ENCODE measurements at places on chromosomes 2 and 18. TPM values are rescaled to one million over a fixed set of nuclear protein-coding genes. Genes with fewer than 3 reads are reported as not detected.
A peak's percentile ranks its signal among the peaks of the same experiment; 100 is the strongest.

- peak overlapping the region; percentile 88 for H3K27ac ChIP-seq
- no peaks in the 10 kb centered on the region for H3K27me3 ChIP-seq
Observed at GRCh38 chr2:175167076-175167791, 769 bp downstream of the ATF2 start.

GRCh38 chr2:164755952-164756351 lies 85.7 kb downstream of the COBLL1 start:
- no peaks in the 10 kb centered on the region for H3K36me3 ChIP-seq
- no peak overlapping the region for H3K4me3 ChIP-seq
- DNase-seq = no peak
- H3K27me3 ChIP-seq = no peaks in the 10 kb centered on the region
- no peak overlapping the region for H3K27ac ChIP-seq
- peaks cover 6% of the 10 kb centered on the region for H3K4me1 ChIP-seq

- H3K27me3 ChIP-seq = no peaks in the 10 kb centered on the region
- no peaks in the 10 kb centered on the region for H3K4me1 ChIP-seq
- H3K36me3 ChIP-seq = no peaks in the 10 kb centered on the region
- no peak overlapping the region for H3K4me3 ChIP-seq
Observed at GRCh38 chr2:72898585-72898906, 11.3 kb downstream of the SPR start.

GRCh38 chr2:143633419-143633818 lies 504.2 kb downstream of the ARHGAP15 start:
- H3K4me1 ChIP-seq = no peaks in the 10 kb centered on the region
- no peaks in the 10 kb centered on the region for H3K27me3 ChIP-seq
- DNase-seq = no peak
- no peak overlapping the region for H3K27ac ChIP-seq
- H3K4me3 ChIP-seq = no peak overlapping the region

DNA sequence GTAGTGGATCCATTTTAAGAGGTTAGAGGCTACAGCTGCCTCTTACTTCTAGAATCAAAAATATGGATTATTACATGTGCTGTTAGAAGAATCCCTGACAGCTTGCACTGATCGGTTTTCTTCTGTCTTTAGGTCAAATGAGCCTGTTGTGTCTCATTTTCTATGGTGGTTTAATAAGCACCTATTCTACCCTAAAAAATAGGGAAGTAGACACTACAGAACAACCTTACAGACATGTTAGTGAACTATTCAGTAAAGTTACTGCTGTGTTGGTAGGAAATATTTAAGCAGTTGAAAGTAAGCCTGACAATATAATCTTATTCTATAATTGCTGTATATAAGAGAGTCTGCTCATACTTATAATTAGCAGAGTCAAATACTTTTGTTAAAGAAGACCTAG lies 168.5 kb upstream of the NOSTRIN start:
- H3K36me3 ChIP-seq = no peaks in the 10 kb centered on the region
- no peak overlapping the region for H3K4me3 ChIP-seq
- peaks cover 9% of the 10 kb centered on the region for H3K4me1 ChIP-seq
- no peak for DNase-seq

- H3K27ac ChIP-seq = no peak overlapping the region
- no peaks in the 10 kb centered on the region for H3K27me3 ChIP-seq
- no peaks in the 10 kb centered on the region for H3K4me1 ChIP-seq
- H3K4me3 ChIP-seq = no peak overlapping the region
- no peaks in the 10 kb centered on the region for H3K36me3 ChIP-seq
Observed at GRCh38 chr18:42268186-42268725, 313.2 kb downstream of the PIK3C3 start.

DNA sequence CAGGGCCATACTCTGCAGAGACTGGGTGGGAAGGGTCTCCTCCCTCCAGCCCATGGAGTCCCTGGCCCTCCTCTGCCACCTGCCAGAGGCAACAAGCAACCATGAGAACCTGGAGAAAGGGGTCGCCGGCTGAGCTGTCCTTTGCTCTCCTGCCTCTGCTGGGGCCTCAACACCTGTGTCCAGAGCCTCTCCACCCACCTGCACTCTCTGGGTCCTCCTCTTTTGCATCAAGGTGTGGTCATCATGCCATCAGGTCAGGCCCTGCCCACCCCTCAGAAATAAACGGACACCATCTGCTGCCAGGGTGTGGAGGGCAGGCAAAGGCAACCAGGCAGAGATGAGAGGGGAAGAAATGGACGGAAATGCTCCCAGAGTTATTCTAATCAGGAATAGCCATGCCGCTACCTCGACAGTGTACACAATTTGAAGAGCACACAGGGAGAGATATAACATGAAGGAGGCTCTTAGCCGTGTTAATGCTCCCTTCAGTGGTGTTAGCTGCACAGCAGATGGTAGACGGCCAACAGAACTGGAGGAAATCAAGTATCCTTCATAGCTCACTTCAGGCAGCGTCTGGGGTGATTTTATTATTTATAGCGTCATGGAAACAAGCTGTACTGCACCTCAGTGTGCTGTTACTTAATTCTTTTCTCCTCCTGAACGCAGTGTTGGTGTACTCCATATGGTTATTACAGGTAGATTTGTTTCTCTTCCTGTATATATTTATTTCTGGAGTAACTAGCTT lies 247.9 kb downstream of the TSN start:
- DNase-seq = no peak
- H3K36me3 ChIP-seq = no peaks in the 10 kb centered on the region
- no peak overlapping the region for H3K27ac ChIP-seq
- no peaks in the 10 kb centered on the region for H3K27me3 ChIP-seq

- H3K27me3 ChIP-seq = no peaks in the 10 kb centered on the region
- H3K36me3 ChIP-seq = no peaks in the 10 kb centered on the region
- DNase-seq = no peak
Observed at GRCh38 chr2:20216130-20217025, 8.6 kb downstream of the SDC1 start.

DNA sequence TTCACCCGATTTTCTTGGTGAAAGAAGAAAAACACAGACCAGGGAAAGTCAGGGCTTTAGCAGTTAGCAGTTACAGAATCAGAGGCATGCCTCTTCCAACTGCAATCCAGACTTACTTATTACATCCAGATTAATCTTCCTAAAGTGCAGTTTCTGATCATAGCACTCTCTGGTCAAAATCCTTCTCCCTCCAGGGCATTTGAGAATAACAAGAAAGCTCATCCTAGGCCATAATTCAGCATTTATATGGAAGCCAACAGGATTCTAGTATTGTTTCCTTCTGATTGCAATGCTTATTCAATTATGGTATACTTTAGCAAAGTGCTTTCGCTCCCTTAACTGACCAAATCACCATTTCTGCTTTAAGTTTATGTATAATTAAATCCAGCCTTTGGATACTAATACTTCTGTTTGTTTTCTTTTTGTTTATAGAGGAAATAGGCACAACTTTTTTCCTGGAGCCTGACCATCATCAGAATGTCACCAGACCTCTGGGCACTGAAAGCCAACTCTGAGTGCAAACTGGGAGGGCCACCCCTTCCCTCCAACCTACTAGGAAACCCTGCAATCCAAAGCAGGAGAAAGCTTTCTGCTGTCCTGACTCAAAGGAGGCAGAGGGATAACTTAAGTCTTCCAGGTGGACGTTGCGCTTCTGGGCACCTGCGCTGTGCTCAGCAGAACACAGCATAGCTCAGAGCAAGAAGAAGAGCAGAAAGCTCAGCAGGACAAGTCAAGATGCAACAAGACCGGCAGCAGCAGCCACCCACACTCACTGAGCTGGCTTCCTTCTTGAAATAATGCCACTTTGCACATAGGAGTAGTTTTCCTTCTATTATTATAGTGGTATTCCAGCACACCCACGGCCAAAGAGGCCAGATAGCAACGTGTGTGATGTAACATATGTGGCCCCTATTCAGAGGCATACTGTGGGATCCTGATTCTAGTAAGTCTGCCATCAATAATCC lies 99.3 kb downstream of the STK39 start:
- no peak overlapping the region for H3K27ac ChIP-seq
- no peaks in the 10 kb centered on the region for H3K27me3 ChIP-seq
- no peaks in the 10 kb centered on the region for H3K4me1 ChIP-seq

- H3K27ac ChIP-seq = no peak overlapping the region
- no peaks in the 10 kb centered on the region for H3K36me3 ChIP-seq
- no peaks in the 10 kb centered on the region for H3K27me3 ChIP-seq
Observed at GRCh38 chr2:176125772-176126054, 3.2 kb downstream of the HOXD9 start.

- DNase-seq = no peak
- H3K4me3 ChIP-seq = no peak overlapping the region
- H3K4me1 ChIP-seq = peaks cover 17% of the 10 kb centered on the region
- no peaks in the 10 kb centered on the region for H3K27me3 ChIP-seq
Observed at GRCh38 chr2:28687171-28687570, 64.5 kb upstream of the PPP1CB start.

GRCh38 chr2:239267288-239267951 lies 133.4 kb downstream of the HDAC4 start:
- no peaks in the 10 kb centered on the region for H3K27me3 ChIP-seq
- no peak overlapping the region for H3K27ac ChIP-seq
- DNase-seq = peak; percentile 63
- H3K4me1 ChIP-seq = peaks cover 50% of the 10 kb centered on the region
- H3K36me3 ChIP-seq = no peaks in the 10 kb centered on the region

- no peaks in the 10 kb centered on the region for H3K36me3 ChIP-seq
- DNase-seq = no peak
- H3K4me1 ChIP-seq = no peaks in the 10 kb centered on the region
- no peak overlapping the region for H3K27ac ChIP-seq
- no peaks in the 10 kb centered on the region for H3K27me3 ChIP-seq
- H3K4me3 ChIP-seq = no peak overlapping the region
Observed at GRCh38 chr18:38186491-38186890, 620.9 kb upstream of the CELF4 start.

DNA sequence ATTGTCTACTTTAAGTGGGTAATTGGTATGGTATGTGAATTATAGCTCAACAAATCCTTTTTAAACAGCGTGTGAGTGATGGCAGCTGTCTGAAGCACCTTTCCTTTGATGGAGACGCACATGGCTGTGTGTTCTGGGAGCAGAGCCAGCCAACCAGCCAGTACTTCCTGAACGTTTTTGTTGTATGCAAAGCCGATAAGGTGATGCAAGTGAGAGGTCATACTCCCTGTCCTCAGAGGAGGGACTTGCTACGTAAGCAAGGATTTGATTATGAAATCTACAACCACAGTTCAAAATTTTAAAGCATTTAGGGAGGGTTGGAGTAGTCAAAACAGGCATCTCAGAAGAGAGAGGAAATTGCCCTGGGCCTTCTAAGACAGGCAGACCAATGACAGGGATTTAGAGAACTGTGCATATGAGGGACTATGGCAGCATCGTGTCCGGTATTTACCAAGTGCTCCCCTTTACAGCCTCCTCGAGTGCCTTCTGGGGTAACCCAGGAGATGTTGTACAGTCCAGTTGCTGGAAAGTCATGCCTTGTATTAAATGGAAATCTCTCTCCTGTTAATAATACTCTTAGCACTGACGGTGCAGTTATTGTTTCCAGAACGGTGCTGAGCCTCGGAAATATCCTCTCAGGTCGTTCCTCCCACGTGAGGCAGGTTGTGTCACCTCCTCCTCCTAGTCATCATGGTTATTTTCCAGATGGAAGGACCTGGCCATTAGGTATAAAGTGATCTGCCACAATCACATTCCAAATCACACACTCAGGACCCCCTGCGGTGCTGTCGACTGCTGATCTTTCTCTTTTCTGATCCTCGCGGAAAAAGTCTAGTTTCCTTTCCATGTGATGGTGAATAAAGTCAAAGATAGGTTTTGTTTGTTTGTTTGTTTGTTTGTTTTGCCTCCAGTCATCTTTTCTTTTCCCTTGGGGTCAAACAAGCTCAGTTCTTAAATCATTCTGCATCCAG lies 28.4 kb downstream of the ARHGEF4 start:
- H3K4me1 ChIP-seq = peaks cover 3% of the 10 kb centered on the region
- no peaks in the 10 kb centered on the region for H3K27me3 ChIP-seq
- H3K36me3 ChIP-seq = no peaks in the 10 kb centered on the region
- peak; percentile 33 for DNase-seq
- no peak overlapping the region for H3K4me3 ChIP-seq
- no peak overlapping the region for H3K27ac ChIP-seq

The TPO gene
- not detected for total RNA-seq

The COLEC11 gene
- total RNA-seq = 43.7 TPM

The SRD5A2 gene
- total RNA-seq = 0.25 TPM

The CD207 gene
- total RNA-seq = 1.5 TPM

The ALKAL2 gene
- 9.6 TPM for total RNA-seq

The SAG gene
- not detected for total RNA-seq

Measured in ovary (tissue), 10 donors.